ENCODE measurements at places on chromosomes 3 and 15. TPM values are rescaled to one million over a fixed set of nuclear protein-coding genes. Genes with fewer than 3 reads are reported as not detected.

CD200 gene
- total RNA-seq: 59.1 TPM

- DNase-seq: no peak
These were observed 89.8 kb downstream of the LRRC3B start for GRCh38 chr3:26712211-26713026.

GOLGA6L9 gene
- total RNA-seq: 1.9 TPM

DNA sequence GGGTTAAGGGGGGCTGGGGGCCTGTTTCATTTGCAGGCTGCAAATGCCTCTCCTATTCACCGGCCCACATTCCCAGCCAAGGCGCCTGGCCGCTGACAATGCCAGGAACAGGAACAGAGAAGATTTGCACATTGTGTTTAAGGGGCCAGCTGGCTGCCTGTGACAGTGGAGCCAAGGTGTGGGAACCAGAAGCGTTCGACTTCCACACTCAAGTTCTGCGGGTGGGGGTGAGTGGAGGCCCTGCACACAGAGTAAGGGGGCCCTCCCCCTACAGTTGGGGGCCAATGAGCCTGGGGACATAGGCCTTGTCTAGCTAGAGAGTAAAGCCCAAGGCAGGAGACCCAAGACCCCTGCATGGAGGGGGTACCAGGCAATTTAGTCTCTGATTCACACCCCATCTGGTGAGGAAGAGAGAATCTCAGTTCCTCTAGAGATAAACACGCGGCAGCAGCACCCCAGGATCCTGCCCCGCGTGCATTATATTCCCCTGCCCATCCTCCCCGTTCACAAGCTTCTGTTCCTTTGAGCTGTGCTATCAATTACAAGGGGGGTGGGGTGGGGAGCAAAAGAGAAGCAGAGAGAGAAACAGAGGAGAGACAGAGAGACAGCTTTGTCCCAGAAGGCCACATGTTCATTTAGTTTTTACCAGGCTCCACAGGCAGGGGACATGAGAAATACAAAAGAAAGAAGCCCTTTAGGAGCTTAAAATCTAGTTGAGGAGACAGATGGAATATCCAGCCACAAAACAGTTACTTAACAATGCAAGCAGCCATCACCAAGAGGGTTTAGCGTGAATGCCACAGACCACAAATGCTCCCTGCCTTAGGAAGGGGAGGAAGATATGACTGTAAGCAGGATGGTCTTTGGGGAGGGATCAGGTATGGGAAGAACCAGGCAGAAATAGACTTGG, 9.2 kb downstream of the IGDCC3 start:
- DNase-seq: no peak

- no peak for DNase-seq
These were observed 1.8 kb downstream of the ANP32A start for GRCh38 chr15:68818769-68819494.

- DNase-seq: no peak
These were observed 70.7 kb downstream of the CD200R1L start for GRCh38 chr3:112776000-112776399.

DYNLT2B gene
- total RNA-seq: 4.6 TPM

NR2F2 gene
- 8.9 TPM for total RNA-seq

ZNF502 gene
- 7.1 TPM for total RNA-seq
